CD4-positive, alpha-beta T cell treated with Interleukin-2 at 100 ng/mL for 4 hours (primary cell): ENCODE measurements at places on chromosomes 5 and 9.
A peak's percentile ranks its signal among the peaks of the same experiment; 100 is the strongest.

GRCh38 chr5:130112246-130112645, 208.0 kb downstream of the CHSY3 start:
- no peak for DNase-seq

DNA sequence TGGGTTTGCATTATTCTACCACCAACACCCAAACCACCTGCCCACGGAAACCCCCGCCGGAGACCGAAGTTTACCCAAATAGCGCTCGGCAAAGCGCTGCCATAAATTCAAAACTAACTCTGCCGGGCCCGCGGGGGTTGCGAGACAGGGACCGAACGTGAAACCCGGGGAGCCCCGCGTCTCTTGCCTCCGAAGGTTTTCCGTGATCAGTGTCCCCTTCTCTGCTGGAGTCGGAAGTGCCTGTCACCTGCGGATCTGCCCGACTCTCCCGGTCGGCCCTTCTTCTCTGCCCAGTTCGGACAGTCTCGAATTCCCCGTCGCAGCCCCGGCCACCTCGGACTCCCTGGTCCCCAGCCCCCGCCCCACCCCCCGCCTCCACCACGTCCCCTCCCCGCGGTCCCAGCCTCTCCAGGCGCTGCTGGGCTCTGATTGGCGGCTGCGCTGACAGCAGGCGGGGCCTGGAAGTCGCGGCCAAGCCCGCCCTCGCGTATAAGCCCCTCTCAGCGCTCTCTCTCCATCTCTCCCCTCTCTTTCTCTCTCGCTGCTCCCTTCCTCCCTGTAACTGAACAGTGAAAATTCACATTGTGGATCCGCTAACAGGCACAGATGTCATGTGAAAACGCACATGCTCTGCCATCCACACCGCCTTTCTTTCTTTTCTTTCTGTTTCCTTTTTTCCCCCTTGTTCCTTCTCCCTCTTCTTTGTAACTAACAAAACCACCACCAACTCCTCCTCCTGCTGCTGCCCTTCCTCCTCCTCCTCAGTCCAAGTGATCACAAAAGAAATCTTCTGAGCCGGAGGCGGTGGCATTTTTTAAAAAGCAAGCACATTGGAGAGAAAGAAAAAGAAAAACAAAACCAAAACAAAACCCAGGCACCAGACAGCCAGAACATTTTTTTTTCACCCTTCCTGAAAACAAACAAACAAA, at the start of gene RORB:
Gene RORB (plus strand): TSS at position 517 of the 929 bp plus-strand sequence. CDS start 642 bp downstream, outside the sequence.
- peak; percentile 9 for DNase-seq

- DNase-seq, result no peak
These were observed 595 bp upstream of the BTNL9 start for GRCh38 chr5:181039471-181039870.

DNA sequence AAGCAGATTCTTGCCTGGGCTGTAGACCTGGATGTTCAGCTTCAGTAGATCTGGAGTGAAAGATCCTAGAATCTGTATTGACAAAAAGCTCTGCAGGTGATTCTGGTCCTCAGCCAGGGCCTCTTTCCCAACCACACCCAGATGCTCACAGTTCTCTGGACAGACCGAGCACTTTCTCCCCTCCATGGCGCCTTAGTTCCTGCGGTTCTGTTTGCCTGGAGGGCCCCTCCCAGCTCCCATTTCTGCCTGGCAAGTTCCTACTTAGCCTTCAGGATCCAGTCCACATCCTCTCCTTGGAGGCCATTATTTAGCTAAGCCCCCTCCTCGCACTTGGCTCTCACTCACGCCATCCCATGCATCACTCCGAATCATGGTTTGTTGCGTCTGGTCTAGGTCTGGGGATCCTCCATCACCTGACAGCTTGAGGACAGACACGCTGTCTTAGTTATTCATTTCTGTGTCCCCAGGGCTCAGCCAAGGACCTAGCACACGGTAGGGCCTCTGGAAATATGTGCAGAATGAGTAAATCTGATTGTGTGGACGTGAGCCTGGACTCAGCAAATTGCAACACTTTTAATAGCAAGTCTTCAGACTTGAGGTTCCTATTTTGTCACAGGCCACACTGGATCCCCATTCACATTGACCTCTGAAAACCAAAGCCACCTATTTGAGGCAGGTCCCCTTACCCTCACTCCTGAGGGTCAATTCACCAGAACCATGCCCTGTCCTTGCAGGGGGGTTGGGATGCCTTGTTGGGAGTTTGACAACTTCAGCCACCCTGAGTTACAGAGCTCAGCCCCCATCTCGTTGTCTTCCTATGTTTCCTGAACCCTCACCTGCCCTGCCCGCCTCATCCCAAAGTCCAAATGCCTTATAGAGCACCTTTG, 50.7 kb downstream of the COL15A1 start:
- no peak for DNase-seq

DNA sequence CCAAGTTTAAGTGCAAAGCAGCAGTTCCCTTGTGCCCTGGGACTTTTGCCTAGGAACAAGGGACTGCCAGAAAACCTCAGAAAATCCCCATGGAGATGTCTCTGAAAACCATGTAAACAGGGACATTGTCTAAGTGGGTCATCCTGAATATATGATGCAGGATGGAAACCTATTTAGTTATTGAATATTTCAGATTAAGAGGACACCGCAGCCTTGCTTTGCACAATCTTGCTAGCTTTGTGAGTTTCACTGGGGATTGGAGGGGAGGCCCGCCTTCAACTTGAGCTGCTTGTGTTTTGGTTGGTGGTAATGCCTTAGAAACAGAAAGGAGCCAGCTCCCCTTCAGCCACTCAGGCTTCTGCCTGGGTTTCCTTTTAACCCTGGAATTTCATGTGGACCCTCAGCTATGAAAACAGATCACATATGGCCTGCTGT, 112.8 kb downstream of the C9orf152 start:
- DNase-seq, result no peak

- DNase-seq, result no peak
These were observed 436 bp upstream of the EMB start for GRCh38 chr5:50441493-50441955.

DNA sequence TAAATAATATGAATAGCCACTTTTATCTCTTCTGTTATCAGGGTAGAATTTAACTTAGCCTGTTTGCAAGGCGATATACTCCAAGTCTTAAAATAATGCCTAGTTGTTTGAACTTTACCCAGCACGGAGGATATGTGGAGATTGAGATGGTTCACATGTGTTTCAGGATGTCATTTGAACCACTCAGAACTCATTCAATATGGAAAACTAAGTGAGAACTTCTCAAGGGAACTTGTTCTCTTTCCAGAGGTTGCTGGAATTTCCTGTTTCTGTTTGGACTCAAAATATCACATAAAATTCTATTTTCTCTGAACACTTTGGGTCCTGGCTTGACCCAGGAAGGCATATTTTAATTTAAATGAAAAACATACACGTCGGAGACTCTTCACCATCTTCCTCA, 139.1 kb upstream of the MYO10 start:
- DNase-seq, result no peak

DNA sequence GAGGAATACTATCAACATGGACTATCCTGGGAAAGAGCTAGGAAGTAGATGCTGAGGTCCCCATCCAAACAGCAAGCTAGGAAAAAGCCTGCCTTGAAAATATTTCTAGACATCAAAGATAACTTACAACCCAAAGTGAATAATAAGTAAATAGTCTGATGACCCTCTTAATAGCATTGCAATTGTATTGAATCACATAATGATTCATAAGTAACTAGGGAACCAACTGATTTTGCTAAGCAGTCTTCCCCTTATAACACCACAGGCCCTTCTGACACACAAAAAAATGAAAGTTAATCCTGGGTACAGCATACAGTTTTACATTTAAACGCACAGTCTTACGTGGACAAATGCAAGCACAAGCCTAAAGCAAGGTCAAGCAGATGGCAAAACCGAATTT, 199.3 kb downstream of the RFK start:
- no peak for DNase-seq

DNA sequence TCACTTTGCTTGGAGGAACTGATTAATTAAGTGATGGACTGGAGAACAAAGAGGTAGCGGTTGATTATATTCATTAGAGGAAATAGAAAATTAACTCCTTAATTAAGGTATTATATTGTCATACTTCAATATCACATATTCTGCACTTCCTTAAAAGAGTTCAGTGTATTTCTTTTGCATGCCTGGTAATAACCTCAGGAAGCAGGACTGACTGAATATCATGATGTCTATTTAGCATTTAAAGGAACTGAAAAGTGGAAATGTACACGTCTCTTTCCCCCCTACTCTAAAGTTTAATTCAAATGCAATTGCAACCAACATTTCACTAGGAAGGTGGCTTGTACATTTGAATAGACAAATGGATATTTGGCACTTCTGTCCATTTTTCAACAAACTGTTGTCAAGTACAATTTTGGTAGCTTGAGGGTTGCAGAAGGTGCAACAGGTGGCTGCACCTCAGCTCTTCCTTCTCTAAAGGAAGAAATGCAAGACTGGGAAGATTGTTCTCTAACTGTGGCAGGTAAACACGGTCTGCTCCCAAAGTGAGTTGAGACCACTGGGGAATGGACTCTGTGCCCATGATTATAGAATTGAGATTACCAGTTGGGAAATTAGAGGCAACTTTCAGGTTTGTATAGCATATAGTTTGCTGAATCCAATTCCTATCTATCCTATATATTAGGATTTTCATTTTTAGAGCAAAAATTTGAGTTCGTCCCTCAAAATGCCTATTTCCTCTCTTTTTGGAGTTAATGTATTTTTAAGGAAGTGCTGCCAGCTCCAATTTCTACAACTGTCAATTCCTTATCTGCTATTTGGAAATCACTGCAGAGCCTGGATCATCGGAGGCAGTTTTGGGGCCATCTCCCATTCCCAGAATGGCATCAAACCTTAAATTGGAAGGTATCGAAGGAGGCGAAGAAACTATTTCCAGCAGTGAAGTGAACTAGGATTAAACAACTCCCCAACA, 98.9 kb upstream of the TAF11L2 start:
- no peak for DNase-seq
